ENCODE measurements at places on chromosomes 7 and 10.

DNA sequence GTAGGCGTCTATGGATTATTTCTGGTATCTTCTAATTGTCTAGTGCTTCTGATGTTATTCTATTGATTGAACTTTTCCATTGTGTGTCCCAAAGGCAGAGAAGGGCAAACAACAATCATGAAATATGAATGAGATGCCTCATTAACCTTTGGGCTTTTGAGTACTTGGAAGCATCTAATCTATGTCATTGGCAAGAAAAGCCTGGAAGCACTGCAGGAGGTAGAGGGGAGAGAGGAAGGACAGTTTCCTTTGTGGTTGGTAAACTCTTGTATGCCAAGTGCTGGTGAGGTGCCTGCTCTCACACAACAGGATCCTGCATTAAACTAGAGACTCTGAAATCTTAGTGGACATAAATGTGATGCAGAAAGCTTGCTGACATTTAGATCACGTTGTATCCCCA is 155.2 kb upstream of the TPK1 start:
- H3K4me3 ChIP-seq = no peak overlapping the region
- H3K4me1 ChIP-seq = no peaks in the 10 kb centered on the region
- no peaks in the 10 kb centered on the region for H3K36me3 ChIP-seq
- no peak overlapping the region for H3K27ac ChIP-seq
- DNase-seq = no peak

DNA sequence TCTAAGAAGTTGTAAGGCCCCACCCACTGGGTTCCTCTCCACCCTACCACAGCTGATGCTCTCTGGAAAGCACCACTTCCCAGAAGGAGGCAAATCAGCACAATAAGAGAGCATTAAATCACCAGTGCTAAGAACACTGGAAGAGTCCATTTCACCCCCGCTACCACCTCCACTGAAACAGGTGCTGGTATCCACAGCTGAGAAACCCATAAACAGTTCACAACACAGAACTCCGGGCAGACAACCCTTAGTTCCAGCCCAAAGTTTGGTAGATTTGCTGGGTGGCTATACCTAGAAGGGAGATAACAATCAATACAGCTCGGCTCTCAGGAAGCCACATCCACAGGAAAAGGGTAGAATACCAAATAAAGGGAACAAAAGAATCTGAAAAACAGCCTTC is 34.1 kb downstream of the ZNF680 start:
- no peak overlapping the region for H3K4me3 ChIP-seq
- no peak for DNase-seq
- peaks cover 81% of the 10 kb centered on the region for H3K36me3 ChIP-seq
- H3K27ac ChIP-seq = no peak overlapping the region
- H3K27me3 ChIP-seq = no peaks in the 10 kb centered on the region
- H3K4me1 ChIP-seq = peaks cover 3% of the 10 kb centered on the region

GRCh38 chr7:69411466-69411865 is 186.8 kb upstream of the AUTS2 start:
- H3K4me3 ChIP-seq = no peak overlapping the region
- H3K4me1 ChIP-seq = peaks cover 3% of the 10 kb centered on the region
- no peak for DNase-seq
- no peak overlapping the region for H3K27ac ChIP-seq

DNA sequence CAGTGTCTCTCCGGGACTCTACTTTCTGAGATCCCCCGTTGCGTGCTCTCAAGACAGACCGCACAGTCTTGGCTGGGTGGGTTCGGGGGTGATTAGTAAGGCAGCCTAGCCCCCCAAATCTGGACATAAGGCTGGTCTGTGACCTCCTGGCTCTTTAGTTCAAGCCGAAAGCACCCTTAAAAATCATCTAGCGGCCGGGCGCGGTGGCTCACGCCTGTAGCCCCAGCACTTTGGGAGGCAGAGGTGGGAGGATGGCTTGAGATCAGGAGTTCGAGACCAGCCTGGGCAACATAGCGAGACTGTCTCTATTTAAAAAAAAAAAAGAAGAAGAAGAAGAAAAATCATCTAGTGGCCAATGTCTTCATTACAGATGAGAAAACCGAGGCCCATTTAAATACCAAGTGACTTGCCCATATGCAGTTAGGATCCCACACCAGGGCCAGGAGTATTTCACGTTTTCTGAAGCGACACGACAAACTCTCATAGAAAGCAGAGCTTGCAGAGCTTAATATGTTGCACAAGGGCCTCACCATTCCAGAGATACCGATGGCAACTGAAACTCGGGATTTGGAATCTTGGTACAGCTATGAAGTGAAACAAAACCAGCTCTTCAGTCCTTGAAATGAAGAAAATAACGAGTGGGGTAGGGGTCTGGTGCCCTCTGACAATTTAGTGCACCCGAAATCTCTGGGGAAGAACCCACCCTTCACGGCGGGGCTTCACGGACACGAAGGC is 703 bp upstream of the HILPDA start:
- H3K27me3 ChIP-seq = no peaks in the 10 kb centered on the region
- H3K27ac ChIP-seq = peak overlapping the region; percentile 99
- H3K4me3 ChIP-seq = peak overlapping the region; percentile 88
- H3K4me1 ChIP-seq = peaks cover 68% of the 10 kb centered on the region
- no peak for DNase-seq

- H3K4me1 ChIP-seq = peaks cover 26% of the 10 kb centered on the region
- peak; percentile 23 for DNase-seq
Measured at GRCh38 chr10:69179089-69179742, 818 bp upstream of the SUPV3L1 start.

- no peaks in the 10 kb centered on the region for H3K36me3 ChIP-seq
- no peak for DNase-seq
- H3K27ac ChIP-seq = no peak overlapping the region
- H3K27me3 ChIP-seq = peaks cover 8% of the 10 kb centered on the region
- no peak overlapping the region for H3K4me3 ChIP-seq
Measured at GRCh38 chr7:27697861-27698430, 35.3 kb upstream of the HIBADH start.

GRCh38 chr10:24205821-24206220 is 3.1 kb upstream of the KIAA1217 start:
- H3K36me3 ChIP-seq = no peaks in the 10 kb centered on the region
- no peak overlapping the region for H3K27ac ChIP-seq
- H3K27me3 ChIP-seq = peaks cover 46% of the 10 kb centered on the region
- peaks cover 24% of the 10 kb centered on the region for H3K4me1 ChIP-seq
- H3K4me3 ChIP-seq = no peak overlapping the region

- no peaks in the 10 kb centered on the region for H3K36me3 ChIP-seq
- H3K27ac ChIP-seq = no peak overlapping the region
- DNase-seq = no peak
- no peak overlapping the region for H3K4me3 ChIP-seq
Measured at GRCh38 chr10:24533981-24534380, 189.7 kb downstream of the ARHGAP21 start.

DNA sequence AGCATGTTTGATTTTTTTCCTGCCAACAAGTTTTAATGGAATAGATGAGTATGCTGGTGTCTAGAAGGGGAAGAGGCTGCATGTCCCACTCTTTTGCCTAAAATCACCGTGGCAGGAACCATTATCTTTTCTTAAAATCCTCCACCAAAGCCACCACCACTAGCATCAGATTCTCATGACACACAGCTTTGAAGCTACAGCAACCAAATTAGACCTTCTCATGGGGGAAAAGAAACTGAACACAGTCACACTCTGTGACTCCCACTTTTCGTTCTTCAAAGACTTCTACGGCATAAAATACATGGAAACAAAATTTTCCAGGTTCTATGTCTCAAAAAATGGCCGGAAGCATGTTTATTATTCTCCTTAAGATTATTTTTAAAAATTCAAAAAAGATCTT is 81.8 kb downstream of the SGMS1 start:
- H3K4me3 ChIP-seq = no peak overlapping the region
- no peak for DNase-seq
- H3K27me3 ChIP-seq = no peaks in the 10 kb centered on the region
- H3K4me1 ChIP-seq = peaks cover 60% of the 10 kb centered on the region

DNA sequence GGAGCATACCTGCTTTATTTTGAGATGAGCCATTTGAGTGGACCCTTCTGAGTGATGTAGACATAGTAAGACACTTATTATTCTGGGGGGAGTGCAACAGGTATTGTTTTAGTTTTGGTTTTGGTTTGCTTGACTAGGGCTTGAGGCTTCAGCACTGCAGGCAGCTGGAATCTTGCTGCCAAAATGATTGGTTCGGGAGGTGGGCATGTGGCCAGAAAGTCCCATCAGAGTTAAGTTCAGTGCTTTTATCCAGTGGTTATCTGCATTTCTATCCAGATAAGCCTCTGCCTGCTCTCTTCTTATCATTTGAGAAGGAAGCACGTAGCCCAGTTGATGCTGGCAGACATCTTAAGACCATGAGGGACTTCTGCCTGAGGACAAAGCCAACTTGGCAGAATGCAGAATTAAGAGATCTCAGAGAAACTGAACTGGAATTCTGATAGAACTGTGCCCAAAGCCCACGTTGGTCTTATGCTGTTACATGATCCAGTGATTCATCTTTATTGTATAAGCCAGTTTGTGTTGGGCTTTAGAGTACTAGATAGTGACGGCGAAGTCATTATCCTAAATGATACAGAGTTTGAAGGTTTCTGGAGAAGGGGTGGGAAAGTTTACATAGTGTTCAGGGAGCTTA is 9.6 kb upstream of the JAZF1 start:
- H3K27ac ChIP-seq = no peak overlapping the region
- peaks cover 56% of the 10 kb centered on the region for H3K27me3 ChIP-seq
- no peaks in the 10 kb centered on the region for H3K36me3 ChIP-seq

- H3K4me1 ChIP-seq = no peaks in the 10 kb centered on the region
- no peaks in the 10 kb centered on the region for H3K27me3 ChIP-seq
- no peak overlapping the region for H3K4me3 ChIP-seq
- no peak overlapping the region for H3K27ac ChIP-seq
- H3K36me3 ChIP-seq = no peaks in the 10 kb centered on the region
Measured at GRCh38 chr7:11957956-11958355, 126.0 kb upstream of the THSD7A start.
